ENCODE measurements at places on chromosomes 4 and X. TPM values are rescaled to one million over a fixed set of nuclear protein-coding genes. Genes with fewer than 3 reads are reported as not detected.

Gene ZCCHC18
- polyA plus RNA-seq = 9.4 TPM

Gene FUNDC2
- polyA plus RNA-seq = 257 TPM

Gene SPP1
- polyA plus RNA-seq = 23.7 TPM

DNA sequence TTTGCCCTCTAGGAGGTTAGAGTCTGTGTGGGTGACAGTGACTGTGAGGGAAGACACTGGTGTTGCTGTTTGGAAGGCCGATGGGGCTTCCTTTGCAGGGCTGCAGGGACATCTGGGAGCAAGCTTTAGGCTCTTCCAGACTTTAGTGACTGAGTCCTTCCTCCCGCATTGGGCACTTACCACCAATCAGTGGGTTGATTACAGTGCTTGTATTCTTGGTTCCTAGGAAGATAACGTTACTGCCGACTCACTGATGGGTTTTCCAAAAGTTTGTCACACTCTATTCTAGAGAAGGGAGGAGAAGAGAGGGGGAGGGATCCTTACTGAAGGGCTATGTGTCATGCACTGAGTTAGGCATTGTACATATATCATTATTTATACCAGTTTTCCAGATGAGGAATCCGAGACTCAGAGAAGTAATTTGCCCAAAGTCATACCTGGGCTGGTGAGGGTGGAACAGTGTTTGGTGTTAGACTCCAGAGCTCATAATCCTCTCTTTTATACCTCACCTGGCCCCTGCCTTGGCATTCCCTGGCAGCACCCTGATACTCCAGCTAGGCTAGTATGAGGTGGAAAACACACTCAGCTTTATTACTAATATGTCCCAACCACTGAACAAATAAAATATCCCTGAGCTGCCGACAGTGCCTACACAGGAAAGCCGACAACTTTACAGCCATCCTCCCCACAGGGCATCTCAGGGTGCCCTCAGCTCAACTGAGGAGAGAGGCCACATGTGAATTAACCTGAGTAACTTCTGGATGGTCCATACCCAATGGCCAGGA lies 3.8 kb downstream of the CHST7 start:
- DNase-seq = no peak

DNA sequence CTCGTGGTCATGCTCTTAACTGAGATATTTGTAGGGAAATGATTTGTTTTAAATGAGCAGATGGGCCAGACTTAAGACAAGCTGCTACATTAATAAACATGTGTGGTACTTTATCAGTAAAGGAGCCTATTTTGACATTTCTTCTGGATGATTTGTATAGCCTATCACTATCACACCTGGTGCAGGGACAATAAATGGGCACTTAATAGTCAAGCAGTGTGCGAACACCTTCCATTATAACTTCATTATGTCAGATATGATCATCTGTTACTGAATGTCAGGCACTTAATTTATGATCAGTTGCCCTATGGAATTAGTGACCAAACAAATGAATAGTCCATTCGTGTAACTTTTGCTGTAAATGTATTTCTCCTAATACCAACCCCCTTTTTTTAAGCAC lies 628.8 kb downstream of the ADGRL3 start:
- DNase-seq = no peak

DNA sequence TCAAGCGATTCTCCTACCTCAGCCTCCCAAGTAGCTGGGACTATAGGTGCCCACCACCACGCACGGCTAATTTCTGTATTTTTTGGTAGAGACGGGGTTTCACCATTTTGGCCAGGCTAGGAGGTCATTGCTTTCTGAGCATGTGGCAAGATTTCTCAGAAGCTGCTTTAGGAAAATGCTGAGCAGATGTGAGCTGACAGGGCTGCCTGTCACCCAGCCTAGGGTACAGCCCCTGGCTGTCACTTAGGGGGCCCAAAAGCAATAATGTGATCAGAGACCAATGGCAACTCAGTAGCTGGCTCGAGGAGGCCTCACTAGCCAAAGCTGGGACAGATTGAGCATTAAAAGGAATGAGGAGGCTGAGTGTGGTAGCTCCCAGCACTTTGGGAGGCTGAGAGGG lies 64.8 kb downstream of the TNIP2 start:
- DNase-seq = no peak
